ENCODE measurements at places on chromosomes 2 and 18.
A peak's percentile ranks its signal among the peaks of the same experiment; 100 is the strongest.

DNA sequence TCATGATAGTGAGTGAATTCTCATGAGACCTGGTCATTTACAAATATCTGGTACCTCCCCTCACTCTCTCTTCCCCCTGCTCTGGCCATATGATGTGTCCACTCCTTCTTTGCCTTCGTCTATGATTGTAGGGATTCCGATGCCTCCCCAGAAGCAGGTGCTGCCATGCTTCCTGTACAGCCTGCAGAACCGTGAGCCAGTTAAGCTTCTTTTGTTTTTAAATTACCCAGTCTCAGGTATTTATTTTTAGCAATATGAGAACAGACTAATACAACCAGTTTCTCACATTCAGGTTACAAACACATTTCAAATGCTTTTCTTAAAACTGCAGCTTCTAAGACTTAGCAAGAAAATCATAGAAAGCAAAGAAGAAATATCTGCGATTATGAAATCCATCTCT is 321.2 kb upstream of the CDH7 start:
- DNase-seq, result no peak

DNA sequence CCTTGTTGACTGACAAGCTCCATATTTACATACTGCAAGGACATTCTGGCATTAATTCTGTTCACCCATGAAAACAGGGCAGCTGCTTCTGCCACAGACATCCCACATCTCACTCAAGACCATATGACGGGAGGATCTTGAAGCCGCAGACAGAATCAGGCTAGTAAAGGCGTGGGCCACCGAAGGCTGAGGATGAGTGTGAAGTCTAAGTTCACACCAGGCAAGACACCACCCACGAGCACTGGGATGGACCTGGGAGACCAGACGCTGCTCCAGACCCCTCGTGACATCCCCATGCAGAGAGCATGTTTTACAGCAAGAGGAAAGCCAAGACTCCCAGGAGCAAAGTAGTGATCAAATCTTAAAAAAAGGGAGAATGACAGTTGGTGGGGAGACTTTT is 3.2 kb downstream of the FHL2 start:
- no peak for DNase-seq

DNA sequence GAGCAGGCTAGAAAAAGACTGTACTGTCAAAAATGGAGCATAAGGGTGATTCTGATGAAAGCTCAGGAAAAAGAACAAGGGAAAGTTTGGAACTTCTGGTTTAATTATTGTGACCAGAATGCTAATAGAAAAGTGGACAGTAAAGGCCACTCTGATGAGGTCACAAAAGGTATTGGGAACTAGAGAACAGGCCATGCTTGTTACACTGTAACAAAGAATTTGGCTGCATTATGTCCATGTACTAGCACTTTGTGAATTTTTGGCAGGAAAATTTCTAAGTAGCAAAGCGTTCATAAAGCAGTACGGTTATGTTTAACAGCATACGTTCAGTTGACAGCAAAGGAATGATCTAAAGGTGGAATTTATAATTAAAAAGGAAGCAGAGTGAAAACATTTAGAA is 418.6 kb downstream of the TRIB2 start:
- DNase-seq, result no peak

- no peak for DNase-seq
These were observed 177.1 kb downstream of the IRS1 start for GRCh38 chr2:226622484-226622883.

- DNase-seq, result no peak
These were observed 376.1 kb upstream of the CNTNAP5 start for GRCh38 chr2:123648956-123649355.

- no peak for DNase-seq
These were observed 470.5 kb upstream of the FAM98A start for GRCh38 chr2:34069604-34070003.

GRCh38 chr18:72868585-72869225 is 918 bp upstream of the NETO1 start:
- no peak for DNase-seq

GRCh38 chr2:175383286-175383685 is 201.8 kb upstream of the ATP5MC3 start:
- DNase-seq, result no peak

- DNase-seq, result no peak
These were observed 15.1 kb downstream of the ACKR3 start for GRCh38 chr2:236584521-236585384.

- no peak for DNase-seq
These were observed 422.6 kb upstream of the LYPD1 start for GRCh38 chr2:133092571-133092970.

- no peak for DNase-seq
These were observed 25.0 kb downstream of the DNER start for GRCh38 chr2:229689307-229689839.

- DNase-seq, result no peak
These were observed 25.9 kb downstream of the CNGA3 start for GRCh38 chr2:98372121-98372520.

DNA sequence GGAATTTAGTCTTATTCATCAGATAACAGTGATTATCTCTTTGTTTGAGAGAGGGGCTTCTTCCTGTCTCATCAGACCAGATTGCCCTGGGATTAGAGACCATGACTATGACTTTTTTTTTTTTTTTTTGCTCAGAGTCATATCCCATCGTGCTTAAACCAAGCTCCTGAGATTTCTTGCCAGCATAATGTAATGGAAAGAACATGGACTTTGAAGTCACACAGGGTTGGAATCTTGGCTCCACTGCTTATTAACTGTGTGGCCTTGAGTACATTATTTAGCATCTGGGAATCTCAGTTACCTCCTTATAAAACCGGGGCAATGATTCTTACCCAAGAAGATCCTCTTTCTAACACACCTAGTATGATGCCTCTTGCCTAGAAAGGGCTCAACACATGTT is 268.3 kb downstream of the DYSF start:
- no peak for DNase-seq

DNA sequence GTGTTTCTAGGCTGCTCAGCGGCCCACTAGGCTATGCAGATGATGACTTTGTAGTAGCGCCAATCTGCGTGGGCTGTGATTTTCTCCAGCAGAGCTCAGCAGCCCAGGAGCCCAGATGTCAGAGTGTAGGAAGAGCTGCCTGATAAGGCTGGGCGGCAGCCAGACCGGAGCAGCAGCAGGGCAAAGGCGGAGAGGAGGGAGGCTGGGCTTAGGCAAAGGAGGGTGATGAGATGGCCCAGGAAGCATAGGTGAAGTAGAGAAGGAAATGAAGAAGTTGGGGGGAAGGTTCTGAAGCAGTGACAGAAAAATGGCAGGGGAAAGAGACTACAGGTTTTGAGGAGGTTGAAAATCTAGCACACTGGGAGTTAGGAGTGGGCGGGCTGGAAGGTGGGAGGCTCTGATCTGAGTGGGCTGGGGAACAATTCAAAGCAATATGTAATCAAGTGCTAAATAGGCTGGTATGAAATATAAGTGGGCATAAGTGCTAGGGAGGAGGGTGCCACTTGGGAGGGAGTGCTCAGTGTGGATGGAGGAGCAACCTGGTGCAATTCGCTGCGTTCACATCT is 50.6 kb upstream of the STPG4 start:
- DNase-seq, result no peak

- DNase-seq, result no peak
These were observed 86.2 kb upstream of the ASB18 start for GRCh38 chr2:236350426-236350825.

DNA sequence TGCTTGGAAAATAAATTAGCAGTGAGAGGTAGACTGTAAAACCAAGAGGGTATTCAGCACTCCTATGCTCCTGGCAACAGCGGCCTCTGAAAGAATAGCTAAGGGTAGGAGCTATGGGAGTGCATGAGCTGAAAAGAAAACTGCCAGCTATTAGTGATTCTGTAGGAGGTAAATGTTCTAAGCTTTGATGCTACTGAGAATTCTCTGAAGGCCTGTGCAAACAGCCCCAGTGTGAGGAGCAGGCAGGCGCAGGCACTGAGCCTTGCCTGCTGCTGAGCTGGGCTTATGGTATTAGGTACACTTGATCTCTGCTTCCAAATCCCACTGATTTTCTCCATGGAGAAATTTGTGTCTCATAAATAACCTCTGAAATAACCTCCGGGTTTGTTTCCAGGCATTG is 86.7 kb downstream of the NYAP2 start:
- no peak for DNase-seq

DNA sequence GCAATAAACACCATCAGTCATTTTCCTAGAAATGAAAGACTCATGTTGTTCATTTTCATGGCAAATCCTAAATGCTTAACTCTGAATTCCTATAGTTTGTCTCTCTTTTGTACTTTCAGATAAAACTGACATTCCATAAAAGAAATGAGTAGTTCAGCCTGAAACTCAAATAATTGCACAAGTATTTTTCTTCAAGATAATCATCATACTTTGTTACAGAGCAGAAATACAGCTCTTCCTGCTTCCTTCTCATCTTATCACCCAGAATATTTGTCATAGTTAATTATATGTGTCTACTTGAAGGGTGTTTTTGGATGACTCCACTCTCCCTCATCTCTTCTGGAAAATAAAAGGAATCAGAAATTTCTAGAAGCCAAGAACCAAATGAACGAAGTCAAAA is 141.1 kb downstream of the HNMT start:
- DNase-seq, result no peak

GRCh38 chr18:1774261-1774660 is 797.0 kb downstream of the METTL4 start:
- no peak for DNase-seq

GRCh38 chr2:118773826-118774225 is 73.6 kb downstream of the EN1 start:
- DNase-seq, result no peak

DNA sequence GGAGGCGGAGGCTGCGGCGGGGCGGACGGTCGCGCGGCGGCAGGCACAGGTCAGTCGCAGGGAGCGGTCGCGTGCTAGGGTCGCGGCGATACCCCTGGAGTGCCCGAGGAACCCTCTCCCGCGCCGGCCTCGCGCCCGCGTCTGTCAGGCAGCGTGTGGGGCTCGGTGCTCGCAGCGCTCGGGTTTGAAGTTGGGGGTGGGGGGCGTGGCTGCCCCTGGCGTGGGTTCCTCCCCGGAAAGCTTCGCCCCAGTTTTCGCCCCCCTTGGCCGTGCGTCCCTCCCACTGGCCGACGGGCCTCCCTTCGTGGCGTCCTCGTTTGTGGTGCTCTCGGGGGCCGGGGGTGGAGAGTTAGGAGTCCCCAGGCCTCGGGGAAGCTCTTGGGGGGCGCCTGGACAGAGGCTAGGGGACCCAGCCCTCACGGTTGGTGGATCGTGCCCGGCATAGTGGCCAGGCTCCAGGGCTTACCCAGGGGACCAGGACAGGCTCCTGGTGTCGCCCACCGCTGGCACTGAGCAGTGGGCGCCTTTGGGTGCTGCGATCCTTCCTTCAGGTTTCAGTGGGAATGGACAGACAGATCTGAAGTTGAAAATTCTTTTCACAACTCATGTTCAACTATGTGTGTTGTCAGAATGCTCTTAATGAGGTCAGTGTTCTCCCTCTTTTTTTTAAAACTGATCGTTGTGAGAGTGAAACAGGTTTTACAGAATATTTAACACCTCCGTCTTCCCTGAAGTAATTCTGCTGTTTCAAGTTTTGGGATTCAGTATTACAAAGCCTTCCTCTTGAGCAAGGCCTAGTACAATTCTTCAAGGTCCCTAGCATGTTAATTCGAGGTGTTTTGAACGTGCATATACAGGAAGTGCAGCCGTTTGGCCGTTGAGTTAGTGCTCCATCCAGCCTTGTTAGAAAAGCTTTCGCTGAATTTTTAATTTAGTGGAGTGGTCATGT is 604 bp downstream of the RALBP1 start:
- DNase-seq, result peak; percentile 22

DNA sequence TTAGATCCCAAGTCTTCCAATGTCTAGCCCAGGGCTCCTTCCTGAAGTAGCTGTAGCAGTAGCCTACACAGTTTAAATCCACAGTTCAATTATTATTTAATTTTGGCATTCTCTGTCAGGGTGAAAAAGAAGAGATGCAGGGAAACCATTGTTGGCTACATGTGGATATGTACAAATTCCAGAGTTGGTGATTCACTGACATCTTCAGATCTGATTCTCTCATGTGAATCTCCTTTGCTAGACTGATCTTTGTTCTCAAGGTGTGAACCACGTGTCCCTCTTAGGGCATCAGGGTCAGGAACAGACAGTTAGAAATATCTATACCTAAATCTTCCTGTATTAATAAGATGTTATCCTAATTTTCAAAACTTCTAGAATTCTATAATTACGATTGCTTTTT is 36.7 kb downstream of the ADCYAP1 start:
- no peak for DNase-seq

- DNase-seq, result no peak
These were observed 3.5 kb downstream of the PTPN2 start for GRCh38 chr18:12880541-12880910.

DNA sequence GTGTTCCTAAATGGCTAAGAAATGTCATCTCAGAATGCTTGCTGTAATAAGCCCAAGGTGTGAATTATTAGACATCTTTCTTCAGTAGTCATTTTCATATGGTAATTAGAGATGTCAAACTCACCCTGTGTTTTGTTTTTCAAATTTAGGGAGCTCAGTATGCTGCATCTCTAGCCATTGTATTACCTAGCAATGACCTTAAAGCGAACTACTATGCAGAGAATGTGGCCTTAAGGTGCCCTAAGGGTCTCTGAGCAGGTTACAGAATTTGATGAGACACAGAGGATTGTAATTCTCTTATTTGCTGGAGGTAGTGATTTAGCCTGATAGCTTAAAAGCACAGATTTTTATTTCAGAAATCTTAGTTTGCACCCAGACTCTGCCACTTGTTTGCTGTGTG is 1052.6 kb upstream of the DDX18 start:
- no peak for DNase-seq

- DNase-seq, result peak; percentile 19
These were observed 36.2 kb downstream of the EIF2AK3 start for GRCh38 chr2:88590998-88591613.

- DNase-seq, result peak; percentile 34
These were observed 75.8 kb upstream of the SLC1A4 start for GRCh38 chr2:64913357-64913869.

DNA sequence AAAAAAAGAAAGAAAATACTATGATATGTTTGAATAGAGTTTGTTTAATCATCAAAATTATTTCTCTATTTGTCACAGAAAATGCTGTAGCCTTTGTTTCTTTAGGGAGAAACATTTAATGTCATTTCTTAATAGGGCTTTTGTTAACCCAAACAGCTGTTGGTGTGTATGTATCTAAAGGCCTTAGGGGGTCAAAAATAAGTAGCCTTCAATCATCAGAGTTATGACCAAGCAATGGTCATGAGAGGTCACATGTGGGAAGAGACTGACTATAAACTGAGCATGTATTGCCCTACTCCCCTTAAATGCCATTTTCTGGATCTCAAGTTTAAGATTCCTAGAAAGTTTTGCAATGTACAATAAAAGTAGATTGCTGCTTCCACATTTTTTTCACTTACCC is 22.7 kb downstream of the HNMT start:
- no peak for DNase-seq
